ENCODE measurements at places on chromosomes 3 and 15. TPM values are rescaled to one million over a fixed set of nuclear protein-coding genes. Genes with fewer than 3 reads are reported as not detected.
A peak's percentile ranks its signal among the peaks of the same experiment; 100 is the strongest.

GRCh38 chr3:50251220-50251619, 15.2 kb downstream of the GNAI2 start:
- no peak for DNase-seq

GRCh38 chr3:138398791-138399575, 35.4 kb upstream of the ESYT3 start:
- no peak for DNase-seq

GRCh38 chr3:128801779-128802380, 75.9 kb downstream of the RAB7A start:
- DNase-seq: no peak

DNA sequence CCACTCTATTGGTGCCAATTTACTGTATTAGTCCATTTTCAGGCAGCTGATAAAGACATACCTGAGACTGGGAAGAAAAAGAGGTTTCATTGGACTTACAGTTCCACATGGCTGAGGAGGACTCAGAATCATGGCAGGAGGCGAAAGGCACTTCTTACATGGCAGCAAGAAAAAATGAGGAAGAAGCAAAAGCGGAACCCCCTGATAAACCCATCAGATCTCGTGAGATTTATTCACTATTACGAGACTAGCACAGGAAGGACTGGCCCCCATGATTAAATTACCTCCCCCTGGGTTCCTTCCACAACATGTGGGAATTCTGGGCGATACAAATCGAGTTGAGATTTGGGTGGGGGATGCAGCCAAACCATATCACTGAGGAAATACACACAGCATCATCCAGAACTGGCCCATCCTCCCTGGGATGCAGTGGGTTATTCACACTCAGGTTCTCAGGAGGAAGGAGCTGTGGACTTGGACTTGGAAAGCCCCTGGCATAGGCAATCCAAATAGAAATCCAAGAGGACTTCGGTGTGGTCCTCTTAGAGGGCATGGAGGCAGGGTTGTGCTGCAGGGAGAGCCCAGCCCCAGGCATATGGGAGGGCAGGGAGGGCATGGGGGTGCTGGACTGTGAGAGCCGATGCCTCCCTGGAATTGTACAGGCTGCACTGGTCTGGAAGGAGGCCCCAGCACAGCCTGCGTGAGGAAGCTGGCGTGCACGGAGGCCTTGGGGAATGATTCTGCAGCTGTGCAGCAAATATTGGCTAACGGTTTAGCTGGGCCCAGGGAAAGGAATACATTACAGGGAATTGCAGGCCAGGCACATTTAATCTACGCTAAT, 62.9 kb downstream of the EFCAB12 start:
- DNase-seq: no peak

DNA sequence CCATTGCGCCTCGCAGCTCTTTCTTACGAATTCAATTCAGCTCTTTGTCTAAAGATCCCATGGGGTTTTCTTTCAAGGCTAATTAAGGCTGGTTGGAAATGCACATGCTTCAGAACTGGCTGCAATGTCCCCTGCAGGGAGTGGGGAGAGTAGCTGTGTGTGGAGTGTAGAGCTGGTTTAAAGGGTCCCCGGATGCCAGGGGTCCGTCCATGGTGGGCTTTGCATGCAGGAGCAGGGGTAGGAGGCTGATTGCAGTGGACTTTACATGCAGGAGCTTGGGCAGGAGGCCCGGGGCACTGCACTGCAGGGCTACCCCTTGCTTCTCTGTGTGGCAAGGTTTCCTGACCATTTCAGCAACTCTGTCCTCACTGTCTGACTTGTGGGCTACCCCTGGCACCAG, 261.6 kb upstream of the LYSMD4 start:
- no peak for DNase-seq

- no peak for DNase-seq
Observed at GRCh38 chr3:34533451-34533850, 735.0 kb downstream of the PDCD6IP start.

GRCh38 chr3:72470904-72471417, 377.3 kb downstream of the SHQ1 start:
- DNase-seq: no peak

- DNase-seq: no peak
Observed at GRCh38 chr3:7307410-7307809, 446.5 kb downstream of the GRM7 start.

- DNase-seq: no peak
Observed at GRCh38 chr15:60328852-60329443, 68.8 kb downstream of the ANXA2 start.

DNA sequence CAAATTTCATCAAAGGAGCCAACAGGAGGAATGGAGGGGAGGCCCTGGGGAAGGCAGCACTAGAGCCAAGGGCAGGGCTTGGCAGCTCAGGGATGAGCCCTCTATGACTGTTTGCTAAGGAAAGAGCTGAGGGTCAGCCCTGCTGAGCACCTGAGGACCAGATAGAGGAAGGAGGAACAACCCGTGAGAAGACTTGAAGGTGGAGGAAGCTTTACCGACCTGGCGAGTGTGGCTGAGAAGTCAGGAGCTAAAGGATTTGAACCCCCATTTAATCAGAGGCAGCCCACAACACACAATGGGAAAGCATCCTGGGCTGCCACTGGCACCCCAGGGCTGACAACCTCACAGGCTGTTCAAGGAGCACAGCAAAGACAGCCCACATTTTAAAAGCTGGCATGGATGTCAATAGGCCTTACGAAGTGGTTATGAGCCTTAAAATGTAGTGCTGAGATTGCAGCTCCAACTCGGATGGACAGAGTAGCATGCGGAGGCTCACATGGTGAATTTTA, 20.7 kb upstream of the LRRC2 start:
- DNase-seq: no peak

DNA sequence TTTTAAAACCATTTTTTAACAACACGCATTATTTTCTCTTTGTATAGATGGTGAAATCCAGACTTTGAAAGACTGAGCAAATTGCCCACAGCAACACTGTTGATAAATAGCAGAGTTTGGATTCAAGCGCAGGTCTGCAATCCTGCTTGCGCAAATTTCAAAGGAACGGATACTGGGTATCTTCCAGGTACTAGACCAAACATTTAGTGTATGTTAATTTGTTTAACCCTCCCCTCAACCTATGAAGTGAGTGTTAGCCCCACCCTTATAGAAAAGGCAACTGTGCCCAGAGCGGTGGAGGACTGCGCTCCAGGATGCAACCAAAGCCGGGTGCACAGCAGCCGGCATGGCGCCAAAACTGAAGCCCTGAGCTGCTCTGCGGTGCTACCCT, 103.8 kb downstream of the CPN2 start:
- DNase-seq: no peak

GRCh38 chr3:180870008-180870699, 42.3 kb upstream of the FXR1 start:
- DNase-seq: no peak

- DNase-seq: no peak
Observed at GRCh38 chr3:107772016-107772415, 249.3 kb downstream of the BBX start.

- no peak for DNase-seq
Observed at GRCh38 chr3:164467007-164467406, 611.3 kb downstream of the SI start.

DNA sequence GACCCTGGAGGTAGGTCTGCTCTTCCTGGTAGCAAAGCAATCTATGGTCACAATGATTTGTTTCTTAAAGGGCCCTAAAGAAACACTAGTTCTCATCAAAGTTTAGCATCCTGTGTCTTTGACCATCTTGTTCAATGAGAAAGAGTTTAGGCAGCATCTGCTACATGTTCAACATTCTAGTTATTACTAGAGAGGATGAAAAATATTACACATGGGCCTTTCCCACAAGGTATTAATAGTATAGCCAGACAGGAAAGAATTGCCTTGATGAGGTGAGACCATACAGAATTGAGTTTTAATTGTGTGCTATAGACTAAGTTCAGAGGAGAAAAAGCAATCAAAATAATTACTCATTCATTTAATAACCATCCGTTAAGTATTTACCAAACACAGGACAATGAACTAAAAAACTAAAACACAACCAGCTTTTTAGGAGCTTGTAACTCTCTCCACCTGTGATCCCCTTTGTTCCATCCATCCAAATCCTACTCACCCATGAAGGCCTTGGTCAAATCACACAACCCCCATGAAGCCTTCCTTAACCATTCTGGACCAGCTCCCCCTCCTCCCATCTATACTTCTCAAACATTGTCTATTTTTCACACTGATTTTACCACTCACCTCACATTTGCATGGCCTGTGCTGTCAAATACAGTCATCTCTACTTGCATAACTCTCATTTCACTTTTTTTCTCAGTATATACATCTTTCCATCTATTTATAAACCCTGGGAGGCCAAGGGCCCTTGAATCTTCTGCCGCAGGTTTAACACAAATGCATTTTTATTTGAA, 122.9 kb downstream of the RORA start:
- no peak for DNase-seq

- no peak for DNase-seq
Observed at GRCh38 chr15:98891301-98891700, 116.3 kb downstream of the PGPEP1L start.

DNA sequence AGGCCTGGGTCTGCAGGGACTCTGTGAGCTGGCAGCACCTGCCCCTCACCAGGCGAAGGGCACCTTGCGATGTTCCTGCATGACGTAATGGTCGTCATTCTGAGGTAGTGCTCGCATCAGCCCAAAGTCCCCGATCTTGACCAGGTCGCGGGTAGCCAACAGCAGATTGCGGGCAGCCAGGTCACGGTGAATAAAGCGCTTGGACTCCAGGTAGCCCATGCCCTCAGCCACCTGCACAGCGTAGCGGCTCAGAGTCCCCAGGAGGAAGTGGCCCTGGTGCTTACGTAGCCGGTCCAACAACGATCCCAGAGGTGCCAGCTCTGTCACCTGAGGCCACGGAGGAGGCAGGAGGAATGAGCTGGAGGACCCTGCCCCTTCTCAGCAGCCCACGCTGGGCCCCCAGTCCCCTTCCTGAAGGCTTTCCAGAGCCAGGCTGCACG, 26.3 kb downstream of the TNK2 start:
- no peak for DNase-seq

- DNase-seq: no peak
Observed at GRCh38 chr3:150014782-150015181, 44.1 kb upstream of the PFN2 start.

DNA sequence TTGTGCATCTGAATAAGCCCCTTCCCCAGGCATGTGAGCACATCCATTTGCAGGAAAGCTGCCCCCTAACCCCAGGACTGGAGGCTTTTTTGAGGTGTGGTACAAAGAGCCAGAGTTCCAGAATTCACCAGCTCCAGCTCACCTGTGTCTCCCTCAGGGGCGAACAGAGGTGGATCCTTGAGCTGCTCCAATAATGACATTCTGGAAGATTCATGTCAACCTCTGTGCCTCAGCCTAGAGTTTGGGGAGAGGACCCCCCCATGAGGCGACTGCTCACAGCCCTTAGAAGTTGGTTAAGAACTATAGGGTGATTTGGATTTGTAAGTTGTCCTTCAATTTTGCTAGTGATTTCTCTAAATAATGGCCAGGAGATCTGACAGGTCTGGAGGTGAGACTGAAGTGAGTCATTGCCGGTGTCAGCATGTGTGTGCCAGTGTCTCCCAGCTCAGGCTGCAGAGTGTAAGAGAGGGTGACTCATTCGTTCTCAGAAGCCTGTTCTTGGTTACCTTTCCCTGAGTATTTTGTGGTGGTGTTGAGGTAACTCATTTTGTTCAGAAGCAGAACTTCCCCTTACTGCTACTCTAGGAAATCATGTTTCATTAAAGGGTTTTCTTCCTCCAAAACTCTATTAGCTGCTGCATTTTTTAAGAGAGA, 136.9 kb upstream of the TOPAZ1 start:
- DNase-seq: peak; percentile 78

Gene DOCK3
- total RNA-seq: 4.2 TPM

Gene COL6A5
- total RNA-seq: not detected

Gene PRR20G
- 0.30 TPM for total RNA-seq

Gene LIPH
- 13.7 TPM for total RNA-seq

Gene CERS3
- not detected for total RNA-seq
